Astrocyte of the spinal cord (primary cell): ENCODE measurements at places on chromosomes 11 and 22.
A peak's percentile ranks its signal among the peaks of the same experiment; 100 is the strongest.

DNA sequence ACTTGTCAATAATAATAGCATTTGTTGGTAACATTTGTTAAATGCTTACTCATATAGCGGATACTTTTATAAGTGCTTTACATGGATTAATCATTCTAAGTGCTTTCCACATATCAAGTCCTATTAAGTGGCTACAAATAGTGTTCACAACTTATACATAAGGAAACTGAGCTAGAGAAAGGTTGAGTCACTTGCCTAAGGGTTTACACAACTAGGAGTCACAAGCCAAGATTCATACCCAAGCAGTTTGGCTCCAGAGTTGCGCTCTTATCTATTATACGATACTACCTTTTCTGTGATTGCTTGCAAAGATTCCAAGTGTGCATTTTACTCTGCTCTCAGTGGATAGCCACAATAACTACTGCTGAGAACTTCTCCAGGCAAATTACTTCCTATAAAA, 215.9 kb upstream of the CCDC90B start:
- no peak for DNase-seq

DNA sequence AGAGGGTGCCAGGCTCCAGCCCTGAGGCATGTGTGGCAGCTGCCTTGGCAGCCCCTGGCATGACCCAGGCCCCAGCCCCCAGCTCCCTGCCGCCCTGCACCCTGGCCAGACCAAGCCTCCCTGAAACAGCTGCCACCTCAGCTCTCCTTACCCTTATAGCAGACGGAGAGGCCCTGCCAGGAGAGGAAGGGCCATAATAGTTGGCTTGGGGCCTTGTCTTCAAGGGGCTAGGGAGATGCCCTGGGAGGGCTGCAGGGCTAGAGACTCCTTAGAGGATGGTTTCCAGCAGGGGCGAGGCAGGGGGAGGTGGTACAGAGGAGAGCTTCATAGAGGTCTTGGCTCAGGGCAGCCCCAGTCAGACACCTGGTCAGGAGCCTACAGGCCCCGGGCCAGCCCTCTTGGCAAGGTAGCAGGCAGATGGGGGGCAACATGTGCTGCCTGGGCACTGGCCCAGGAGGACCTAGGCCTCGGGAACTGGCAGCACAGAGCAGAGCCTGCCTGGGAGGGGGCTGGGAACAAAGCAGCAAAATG, 13.0 kb downstream of the SMTN start:
- DNase-seq = no peak

- DNase-seq = peak; percentile 66
Measured at GRCh38 chr22:30253205-30253852, 6.8 kb upstream of the LIF start.

- DNase-seq = no peak
Measured at GRCh38 chr22:23684561-23685031, 6.2 kb upstream of the RGL4 start.

DNA sequence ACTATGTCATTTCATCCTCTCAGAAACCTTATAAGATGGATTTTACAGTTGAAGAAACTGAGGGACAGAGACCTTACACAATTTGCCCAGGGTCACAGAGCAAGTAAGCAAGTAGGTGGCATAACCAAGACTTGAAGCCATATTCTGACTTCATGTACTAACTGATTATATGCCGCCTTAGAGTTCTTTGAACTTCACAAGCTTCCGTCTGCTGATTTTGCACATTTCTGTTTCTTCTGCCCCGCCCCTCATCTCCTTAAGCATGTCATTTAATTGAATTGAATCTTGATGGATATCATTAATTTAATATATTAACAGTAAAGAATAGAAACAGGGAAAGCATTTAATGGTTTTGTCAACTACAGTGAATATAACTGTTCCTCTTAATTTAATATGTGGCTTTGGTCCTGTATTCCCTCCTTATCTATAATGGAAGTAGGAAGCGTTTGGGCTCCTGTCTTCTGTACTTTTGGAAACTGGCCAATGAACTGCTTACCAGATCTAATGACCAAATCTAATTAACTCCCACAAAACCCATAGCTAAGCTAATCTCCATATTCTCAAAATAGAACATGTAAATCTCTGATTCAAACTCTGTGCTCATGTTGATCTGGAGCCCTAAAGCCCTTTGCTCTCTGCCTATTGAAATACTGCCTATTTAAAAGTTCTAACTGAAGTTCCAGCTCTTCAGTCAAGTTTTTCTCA, 30.4 kb downstream of the SIK2 start:
- DNase-seq = no peak

GRCh38 chr11:73818846-73819245, 31.2 kb downstream of the MRPL48 start:
- DNase-seq = peak; percentile 49

DNA sequence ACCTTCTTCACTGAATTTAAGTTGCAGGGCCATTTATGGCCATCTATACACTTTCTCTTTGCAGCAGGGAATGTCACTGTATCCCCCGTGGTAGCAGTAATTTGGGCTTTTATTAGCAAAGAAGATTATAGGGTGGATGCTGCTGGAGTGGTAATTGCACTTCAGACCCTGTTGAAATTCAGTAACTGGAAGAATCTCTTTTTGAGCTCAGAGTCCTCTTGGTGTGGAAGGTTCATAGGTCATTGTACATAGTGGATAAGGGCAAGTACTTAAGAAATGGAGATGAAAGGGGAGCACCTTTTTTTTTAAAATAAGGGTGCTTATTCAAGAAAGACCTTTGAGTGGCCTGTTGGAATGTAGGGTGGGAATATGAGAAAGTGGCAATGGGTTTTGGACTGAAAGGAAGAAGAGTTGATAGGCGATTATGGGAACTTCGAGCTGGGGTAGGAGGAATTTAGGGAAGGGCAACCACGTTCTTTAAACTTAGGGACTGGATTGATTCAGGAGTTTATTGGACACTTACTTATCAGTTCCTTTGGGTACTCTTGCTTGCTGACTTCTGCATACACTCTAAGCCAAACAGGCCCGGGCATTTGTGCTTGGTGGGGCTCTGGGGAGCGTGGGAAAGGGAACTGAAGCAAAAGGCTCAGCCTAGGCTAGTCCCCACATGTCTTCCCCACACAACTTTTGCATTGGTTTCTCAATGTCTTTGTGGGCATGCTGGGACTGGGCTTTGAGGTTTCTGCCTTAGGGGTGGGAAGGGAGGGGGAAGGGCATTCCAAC, 26.5 kb downstream of the CTNND1 start:
- no peak for DNase-seq

- peak; percentile 83 for DNase-seq
Measured at GRCh38 chr11:3000032-3000961, 8.2 kb upstream of the NAP1L4 start.

- no peak for DNase-seq
Measured at GRCh38 chr11:110772863-110773262, 60.6 kb upstream of the ARHGAP20 start.

DNA sequence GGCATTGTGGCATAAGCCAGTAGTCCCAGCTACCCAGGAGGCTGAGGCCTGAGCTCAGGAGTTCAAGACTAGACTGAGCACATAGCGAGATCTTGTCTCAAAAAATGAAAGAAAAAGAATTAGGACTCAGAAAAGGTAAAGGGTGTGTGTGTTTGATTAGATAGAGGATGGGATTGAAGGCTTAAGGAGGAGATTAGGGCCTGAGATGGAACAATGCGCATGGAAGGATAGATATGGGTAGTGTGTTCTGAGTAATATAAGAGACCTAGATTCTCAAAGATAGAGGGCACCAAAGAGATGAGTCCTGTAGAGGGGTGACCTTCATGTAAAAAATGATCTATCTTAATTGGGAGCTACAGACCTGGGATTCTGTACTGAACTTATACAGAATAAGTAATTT, 17.3 kb upstream of the RAB30 start:
- DNase-seq = no peak

DNA sequence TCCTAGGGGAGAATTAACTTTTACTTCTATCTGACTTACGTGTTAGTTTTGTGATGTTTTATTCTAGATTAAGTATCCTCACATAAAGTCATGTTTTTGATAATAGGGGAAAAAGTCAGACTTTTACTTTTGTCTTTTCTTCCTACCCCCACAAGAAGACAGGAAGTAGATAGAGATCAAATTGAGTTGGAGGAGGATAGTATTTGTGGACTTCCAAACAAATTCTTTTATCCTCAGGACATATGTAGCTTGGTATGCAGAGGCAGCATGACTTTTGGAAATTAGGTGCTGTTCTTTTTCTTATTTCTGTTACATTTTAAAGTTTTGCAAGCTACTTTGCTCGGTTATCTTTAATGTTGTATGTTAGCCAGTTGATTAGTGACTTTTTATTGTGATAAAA, 61.4 kb downstream of the MTMR3 start:
- no peak for DNase-seq
